Fibroblast of the aortic adventitia (primary cell): ENCODE measurements at places on chromosomes 16 and 17.

- no peak for DNase-seq
Measured at GRCh38 chr16:58906981-58907715, 173.0 kb upstream of the GOT2 start.

DNA sequence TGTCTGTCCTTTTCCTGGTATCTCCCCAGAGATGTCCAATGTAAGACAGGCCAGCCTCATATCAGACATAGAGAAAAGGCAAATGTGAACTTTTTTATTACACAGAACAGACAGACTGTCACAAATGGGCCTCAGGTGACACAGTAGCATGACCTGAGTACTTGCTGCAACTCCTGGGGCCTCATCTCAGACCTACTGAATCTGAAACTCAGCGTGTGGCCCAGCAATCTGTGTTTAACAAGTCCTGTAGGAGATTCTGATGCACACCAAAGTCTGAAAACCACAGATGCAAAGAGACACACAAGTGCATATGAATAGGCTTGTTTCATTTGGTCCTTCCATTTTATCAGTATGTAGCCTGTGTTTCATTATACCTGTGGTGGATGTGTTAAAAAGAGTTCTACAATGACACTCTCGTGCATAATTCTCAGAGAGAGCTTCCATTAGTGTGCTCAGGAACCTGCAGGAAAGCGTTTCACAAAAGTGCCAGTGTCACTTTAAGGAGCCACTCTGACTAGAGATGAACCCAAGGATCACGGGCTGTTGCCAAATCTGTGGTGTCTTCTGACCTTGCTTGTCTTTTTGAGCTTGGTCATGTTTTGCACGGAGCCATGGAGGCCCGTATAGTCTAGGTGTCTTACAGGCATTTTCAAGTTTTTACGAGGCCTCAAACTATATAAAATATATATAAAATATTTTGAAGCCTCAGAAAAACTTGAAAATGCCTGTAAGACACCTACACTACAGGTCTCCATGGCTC, 33.8 kb upstream of the NF1 start:
- DNase-seq, result no peak

DNA sequence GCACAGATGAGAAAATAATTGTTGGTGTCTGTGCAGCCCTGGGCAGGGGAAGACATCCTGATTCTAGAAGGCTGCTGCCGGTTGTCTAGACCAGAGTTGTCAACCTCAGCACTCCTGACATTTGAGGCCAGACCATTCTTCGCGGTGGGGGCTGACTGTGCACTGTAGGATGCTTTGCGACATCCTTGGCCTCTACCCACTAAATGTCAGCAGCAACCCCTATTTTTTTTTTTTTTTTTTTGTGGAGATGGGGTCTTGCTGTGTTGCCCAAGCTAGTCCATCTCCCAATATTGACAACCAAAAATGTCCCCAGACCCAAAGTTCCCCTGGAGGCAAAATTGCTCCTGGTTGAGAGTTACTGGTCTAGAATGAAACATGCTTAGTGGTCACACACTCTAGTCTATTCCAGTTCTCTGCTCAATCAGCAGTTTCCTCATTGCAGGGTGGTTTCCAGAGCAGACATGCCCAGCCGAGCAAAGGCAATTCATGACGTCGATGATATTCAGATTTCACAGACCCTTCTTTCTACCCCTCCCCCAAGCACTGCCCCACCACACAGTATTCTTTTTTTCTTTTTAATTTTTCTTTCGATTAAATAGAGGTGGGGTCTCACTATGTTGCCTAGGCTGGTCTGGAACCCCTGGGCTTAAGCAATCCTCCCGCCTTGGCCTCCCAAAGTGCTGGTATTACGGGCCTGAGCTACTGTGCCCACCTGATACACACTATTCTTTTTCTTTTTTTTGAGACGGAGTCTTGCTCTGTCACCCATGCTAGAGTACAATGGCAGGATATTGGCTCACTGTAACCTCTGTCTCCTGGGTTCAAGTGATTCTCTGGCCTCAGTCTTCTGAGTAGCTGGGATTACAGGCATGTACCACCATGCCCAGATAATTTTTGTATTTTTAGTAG, 9.0 kb downstream of the C17orf99 start:
- DNase-seq, result no peak

GRCh38 chr17:77874303-77875050, 84.0 kb upstream of the TNRC6C start:
- DNase-seq, result no peak

- DNase-seq, result no peak
Measured at GRCh38 chr17:55988861-55989260, 164.4 kb upstream of the ANKFN1 start.

- DNase-seq, result peak; percentile 44
Measured at GRCh38 chr16:27676839-27677238, 126.9 kb downstream of the KATNIP start.

DNA sequence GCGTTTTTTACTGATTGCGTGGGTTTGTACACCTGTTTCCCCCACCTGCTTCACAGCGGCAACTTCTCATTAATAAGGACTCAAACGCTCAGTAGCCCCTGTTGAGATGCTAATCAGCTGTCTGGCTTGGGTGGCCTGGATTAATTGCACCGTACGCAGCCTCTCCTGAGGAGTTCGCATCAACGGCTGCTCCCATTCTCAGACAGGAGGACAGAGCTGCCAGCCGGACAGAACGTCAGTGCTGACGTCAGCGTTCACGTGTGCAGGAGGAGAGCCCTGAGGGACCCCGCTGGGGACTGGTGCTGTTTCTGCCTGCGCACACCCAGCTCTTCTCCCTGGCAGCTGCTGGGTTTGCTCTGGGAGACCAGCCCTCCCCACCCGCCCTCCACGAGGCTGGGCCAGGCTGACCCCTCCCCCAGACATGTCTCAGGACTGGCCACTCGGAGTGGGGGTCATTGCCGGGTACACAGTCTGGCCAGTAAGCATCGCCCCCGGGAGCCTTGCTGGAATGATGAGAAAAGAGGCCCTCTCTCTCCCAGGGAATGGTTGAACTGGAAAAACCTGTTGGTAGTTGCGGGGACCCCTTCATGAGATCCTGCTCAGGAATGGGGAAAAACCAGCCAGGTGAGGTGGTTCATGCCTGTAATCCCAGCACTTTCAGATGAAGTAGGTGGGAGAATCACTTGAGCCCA, 5.7 kb upstream of the BANP start:
- peak; percentile 70 for DNase-seq

GRCh38 chr16:74713876-74714275, 13.2 kb upstream of the MLKL start:
- no peak for DNase-seq

GRCh38 chr17:64974750-64975317, 55.6 kb upstream of the LRRC37A3 start:
- no peak for DNase-seq

DNA sequence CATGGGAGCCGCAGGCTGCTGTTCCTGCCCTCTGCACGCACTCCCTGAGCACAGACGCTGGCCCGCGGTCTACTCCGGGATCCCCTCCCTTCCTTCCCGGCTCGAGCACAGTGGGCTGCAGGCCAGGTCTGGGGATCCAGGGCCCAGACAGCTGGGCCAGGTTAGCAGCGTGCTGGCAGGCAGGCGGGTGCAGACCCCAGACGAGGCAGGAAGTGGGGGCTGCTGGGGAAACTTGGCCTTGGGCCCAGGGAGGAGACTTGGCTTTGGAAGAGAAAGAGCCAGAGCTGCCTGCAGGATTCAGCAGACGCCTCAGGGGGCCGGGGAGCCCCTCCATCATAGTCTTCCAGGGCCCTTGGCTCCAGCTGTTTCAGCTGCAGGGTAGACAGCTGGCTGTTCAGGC, 30.2 kb upstream of the ABCC3 start:
- DNase-seq, result peak; percentile 85

DNA sequence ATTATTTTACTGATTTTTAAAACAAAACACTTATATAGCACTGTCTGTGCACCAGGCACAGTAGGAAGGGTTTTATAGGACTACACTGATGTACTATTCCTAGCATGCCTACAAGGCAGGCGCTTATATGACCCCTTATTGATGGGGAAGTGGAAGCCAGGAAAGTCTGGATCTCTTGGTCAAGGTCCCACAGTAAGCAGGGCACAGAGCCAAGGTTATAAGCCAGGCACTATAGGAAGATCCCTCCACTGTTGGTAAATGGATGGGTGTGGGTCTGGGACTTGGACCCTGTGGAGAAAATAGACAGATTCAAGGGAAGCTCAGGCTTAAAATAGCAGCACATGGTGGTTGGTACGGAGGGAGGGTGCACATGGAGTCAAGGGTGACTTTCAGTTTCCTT, 59.1 kb upstream of the PLCG2 start:
- DNase-seq, result no peak

DNA sequence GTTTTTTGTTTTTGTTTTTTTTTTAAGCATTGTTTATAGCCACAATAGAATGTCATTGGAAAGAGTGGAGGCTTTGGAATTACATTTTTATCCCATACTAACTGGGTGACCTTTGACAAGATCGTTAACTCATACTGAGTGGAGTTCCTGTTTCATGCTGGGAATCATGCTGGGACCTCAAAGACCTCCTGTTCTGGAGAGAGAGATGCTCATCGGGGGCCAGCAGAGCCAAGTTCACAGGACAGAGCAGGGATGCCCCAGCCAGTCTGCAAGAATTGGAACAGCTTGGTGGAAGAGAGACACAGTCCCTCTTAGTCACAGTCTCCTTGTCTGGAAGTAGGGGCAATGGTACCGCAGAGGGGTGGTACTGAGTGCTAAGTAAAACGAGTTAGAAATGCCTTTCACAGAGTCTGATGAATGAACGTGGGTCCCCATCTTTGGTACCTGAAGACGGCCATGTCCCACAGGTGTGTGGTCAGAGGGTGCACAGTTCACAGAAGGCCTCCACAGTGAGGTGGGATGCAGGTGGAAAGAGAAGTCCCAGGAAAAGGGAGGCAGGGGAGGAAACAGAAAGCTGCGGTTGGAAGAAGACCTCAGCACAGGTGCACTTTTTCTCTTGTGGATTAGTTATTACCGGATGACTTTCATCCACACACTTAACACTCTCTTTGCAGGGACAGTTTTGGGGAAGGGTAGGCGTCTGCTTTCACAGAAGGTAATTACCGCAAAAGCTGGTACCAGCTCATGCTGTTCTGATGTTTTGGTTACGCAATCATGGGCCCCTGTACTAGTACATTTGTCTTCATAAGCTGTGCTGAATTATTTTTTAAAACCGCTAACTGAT, 147.8 kb downstream of the PRKCA start:
- DNase-seq, result no peak

- no peak for DNase-seq
Measured at GRCh38 chr17:82645516-82645915, 2.7 kb downstream of the WDR45B start.

DNA sequence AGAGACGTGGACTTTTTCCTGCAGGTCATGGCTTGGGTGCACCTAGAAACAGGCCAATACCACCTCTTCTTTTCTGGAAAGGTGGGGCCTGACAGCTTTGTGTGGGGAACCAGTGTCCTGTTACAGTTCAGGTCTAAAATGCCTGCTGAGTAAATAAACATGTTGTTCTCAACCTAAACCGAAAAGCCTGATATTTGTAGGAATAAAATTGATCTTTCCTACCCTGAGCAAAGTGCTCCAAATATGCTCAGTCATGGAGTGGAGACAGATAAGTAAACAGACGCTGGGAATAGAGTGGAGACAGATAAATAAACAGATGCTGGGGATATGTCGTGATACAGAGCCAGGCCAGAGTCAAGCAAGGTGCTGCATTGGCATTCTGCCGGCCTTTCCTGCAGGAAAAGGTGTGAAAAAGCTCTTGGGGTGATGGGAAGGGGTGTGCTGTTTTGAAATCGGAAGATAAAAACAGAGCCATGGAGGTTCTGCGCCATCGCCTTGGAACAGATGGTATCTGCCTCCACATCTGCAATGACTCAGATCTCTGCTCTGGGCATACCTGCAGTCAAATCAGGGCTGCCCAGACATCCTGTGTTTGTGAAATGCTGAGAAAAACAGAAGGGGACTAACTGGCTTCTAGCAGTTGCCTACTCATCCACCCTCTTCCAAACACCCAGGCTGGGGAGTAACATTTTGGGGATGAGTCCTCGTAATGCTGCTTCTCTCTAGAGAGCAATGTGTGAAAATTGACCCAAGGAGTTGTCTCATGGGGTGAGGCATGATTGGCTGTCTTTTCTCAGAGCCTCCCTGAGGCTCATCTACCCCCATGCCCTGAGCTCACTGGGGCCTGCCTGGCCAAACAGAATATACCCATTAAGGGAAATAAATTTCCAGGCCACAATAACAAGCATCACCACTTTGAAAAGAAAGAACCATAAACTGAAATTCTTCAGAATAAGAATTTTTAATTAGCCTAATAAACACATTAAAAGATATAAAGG, 16.8 kb upstream of the TRPV2 start:
- DNase-seq, result no peak

DNA sequence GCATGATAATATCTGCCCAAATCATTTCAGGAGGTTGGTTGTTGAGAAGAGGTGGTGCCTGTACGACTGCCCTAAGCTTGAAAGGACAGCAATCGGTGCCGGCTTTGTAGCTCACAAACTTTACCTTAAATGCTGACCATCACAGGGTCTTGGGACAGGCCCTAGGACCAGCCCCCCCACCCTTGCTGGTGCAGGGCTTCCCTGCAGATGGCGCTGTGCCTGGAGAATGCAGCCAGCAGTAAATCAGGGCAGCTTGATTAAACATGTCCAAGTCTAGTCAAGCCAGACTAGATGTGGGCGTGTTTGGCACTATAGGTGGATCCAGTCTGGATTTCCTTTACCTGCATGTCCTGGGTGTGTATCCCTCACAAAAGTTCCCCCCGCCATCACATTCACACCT, 135.5 kb upstream of the CRHR1 start:
- DNase-seq, result no peak

DNA sequence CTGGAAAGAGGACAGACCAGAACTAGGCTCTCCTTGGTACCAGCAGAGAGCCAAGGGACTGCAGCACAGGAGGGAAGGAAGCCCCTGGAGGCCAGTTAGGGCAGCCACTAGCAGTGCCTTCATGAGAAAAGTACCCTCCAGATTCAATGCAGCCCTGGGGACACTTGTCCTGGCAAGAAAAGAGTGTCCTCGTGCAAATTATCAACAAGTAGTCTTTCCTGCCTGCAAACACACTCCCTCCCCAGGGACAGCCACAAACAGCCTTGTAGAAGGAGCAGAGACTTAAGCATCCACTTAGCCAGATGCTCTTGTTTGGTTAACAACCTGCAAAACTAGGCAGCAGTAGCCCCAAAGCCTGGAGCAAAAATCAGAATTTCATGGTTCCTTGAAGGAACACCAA, 24.3 kb downstream of the CENPV start:
- no peak for DNase-seq
